ENCODE measurements at places on chromosomes 2 and 18.

DNA sequence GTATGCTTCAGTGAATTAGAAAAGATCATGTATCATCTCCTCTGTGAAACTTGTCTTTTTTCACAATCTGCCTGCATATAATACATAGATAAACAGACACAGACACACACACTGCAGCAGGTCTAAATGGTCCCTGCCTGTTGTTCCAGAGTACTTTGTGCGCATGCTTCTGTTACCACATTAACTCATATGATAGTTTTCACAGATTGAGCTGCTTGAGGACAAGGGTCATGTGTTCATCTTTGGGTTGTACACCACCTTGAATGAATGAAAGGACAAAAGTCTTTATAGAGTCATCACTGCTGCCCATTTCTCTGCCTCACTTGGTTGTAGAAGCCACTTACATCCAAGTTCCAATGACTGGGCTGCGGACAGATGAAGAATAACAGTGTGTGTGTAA, 72.7 kb upstream of the GLS start:
- no peak for DNase-seq

DNA sequence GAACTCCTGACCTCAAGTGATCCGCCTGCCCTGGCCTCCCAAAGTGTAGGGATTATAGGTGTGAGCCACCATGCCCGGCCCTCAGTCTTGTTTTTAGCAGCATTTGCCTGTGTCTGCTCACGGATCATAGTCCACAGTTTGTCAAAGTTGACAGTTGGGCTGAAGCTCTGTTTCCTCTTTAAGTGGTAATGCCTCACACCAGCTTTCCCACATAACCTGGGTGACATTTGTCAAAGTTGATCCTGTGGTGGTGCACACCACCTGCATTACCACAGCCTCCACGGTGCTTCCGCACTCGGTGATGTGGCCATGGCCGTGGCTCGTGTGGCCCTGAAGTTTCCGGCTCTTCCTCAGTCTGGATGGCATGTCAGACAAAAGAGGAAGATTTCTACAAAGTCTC, 27.1 kb downstream of the RAB31 start:
- DNase-seq = peak; percentile 89

GRCh38 chr2:11582612-11582861, 48.7 kb downstream of the GREB1 start:
- DNase-seq = peak; percentile 72

GRCh38 chr2:222892761-222893160, 31.9 kb downstream of the ACSL3 start:
- DNase-seq = no peak

DNA sequence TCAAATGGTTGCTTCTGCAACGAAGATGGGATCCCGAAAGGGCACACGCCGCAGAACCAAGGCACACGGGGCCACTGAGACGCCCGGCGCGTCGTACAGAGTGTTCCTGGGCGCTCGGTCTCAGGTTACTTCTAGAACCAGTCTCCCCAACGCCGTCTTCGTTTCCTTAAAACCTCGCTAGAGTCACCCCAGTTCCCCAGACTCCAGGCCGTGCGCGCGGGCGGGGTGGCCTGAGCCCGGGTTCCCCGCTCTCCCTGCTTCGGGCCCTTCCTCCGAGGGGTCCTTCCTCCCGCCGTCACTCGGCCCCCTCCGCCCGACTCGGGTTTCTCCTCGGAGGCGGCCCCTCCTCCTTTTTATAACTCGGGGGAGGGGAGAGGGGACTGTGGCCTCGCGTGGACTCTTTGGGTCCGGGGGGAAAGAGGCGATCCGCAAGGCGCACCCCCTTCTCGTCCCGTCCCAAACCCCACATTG, 774 bp upstream of the FZD7 start:
- DNase-seq = peak; percentile 91

- DNase-seq = no peak
Observed at GRCh38 chr18:62606106-62606505, 83.3 kb downstream of the ZCCHC2 start.

- peak; percentile 52 for DNase-seq
Observed at GRCh38 chr2:233446606-233447305, 92.5 kb downstream of the DGKD start.

GRCh38 chr2:85277416-85278158, 50.2 kb downstream of the TGOLN2 start:
- no peak for DNase-seq

DNA sequence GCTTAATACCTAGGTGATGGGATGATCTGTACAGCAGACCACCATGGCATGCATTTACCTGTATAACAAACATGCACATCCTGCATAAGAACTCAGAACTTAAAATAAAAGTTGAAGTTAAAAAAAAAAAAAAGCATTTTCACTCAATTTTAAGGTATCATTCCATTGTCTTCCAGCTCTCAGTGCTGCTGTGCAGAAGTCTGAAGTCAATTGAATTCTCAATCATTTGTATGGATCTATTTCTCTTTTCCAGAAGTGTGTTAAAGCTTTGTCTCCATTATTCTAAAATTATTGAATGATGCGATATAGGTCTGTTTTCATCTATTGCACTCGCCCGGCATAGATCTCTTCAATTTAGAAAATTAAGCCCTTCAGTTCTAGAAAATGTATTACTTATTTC, 202.5 kb upstream of the EPAS1 start:
- DNase-seq = no peak

- DNase-seq = no peak
Observed at GRCh38 chr18:63897072-63897471, 9.6 kb downstream of the SERPINB2 start.

DNA sequence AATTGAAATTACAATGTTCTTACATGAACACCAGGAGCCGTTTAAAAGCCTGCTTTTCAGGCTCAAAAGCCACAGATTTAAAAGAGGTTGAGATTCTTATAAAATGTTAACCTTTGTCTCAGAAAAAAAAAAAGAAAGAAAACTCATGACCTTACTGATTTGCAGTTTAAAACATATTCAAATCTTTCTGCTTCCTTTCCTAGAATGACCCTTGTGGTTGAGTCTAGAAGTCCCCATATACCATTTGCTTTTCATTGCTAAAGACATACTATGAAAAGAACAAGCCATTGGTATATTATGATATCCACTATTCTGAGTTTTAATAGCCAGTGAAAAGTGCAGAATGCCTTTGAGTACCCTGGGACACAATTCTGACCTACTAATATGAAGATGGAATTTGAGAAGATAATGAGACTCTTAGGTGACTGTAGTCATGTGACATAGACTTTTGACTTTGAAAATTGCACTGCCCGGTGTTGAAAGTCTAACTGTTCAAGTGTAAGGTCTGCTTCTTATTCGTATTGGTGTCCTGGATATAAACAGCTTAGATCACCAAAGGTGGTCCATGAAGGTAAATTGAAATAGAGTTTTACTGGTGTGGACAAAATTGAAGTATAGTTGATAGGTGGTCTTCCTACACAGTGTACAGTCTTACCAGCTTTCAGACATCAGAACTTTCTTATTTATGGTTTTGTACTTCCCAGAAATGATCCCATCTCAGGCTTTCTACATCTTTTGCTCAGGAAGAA, 117.0 kb downstream of the DOCK10 start:
- DNase-seq = no peak

DNA sequence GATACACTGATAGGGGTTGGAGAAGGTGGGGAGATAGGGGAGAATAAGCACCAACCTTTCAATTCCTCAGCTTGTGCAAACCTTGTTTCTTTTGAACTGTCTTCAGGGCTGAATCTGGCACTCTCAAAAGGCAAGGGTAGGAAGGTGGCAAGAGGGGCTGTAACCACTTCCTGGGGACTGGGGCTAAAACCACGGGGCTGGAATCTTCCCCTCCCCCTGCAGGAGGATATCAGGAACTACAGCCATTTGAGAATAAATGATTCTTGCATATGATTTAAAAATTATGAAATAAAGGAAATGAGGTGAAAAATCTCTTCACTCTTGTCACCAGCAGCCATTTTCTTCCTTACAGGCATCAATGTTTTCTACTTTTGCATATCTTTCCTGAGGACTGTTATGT, 50.8 kb downstream of the ATOH8 start:
- DNase-seq = peak; percentile 49

DNA sequence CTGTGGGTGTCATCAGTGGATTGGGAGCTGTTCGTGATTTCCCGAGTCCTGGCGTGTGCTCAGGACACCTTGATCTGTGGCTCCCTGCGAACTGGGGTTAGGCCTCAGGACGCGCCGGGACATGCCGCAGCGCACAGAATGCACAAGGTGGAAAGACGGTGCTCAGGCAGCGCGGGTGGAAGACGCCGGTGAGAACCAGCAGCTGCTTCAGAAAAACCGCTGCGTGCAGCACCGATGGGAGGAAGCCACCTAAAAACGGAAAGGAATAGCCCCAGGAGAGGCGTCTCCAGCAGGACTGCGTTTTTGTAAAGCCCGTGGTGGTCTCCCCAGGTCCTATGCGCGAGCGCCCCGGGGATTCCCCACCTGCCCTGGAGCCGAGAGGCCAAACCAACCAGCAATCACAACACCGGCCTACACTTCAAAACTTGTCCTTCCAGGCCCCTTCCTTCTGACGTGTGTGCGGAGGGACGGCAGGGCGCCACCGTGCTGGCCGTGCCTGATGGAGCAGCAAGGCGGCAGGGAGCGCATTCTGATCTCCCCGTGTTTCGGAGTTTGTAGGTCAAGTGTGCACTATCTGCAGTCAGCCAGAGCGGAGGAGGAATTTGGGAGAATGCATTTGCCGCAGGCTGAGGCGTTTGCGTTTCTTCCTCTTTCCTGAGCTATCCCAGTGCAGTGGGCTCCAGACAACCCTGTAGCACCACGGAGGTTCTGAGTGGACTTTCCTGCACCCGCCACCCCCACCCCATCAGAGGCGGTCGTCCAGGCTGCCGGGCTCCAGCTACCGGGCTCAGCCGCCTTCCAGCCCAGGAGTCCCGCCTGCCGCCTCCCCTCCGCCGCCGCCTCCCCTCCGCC, 32.2 kb downstream of the RTP5 start:
- DNase-seq = peak; percentile 54

GRCh38 chr2:128357506-128358370, 39.1 kb upstream of the HS6ST1 start:
- DNase-seq = no peak

- DNase-seq = peak; percentile 80
Observed at GRCh38 chr2:169768262-169768995, 30.2 kb upstream of the SSB start.

DNA sequence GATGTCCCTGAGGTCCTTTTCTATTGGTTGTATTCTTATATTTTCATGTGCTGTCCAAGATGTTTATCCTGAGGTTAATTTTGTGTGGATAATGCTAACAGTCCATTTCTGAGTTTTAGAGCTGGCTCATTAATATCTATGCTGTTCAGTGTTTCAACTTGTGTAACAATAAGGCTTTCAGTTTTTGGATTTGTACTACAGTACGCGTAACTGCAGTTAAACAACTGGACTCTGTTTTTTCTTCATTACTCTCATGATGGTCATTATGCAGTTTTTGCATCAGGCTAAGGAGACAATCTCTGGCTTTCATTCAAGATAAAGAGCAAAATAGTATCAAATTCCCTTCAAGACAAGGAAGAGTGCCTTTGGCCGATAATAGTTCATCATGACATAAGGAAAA, 1364.8 kb downstream of the DPP10 start:
- no peak for DNase-seq

GRCh38 chr18:13410471-13410870, 191.9 kb downstream of the LDLRAD4 start:
- DNase-seq = no peak

- no peak for DNase-seq
Observed at GRCh38 chr18:54209471-54210180, 14.8 kb downstream of the MBD2 start.

DNA sequence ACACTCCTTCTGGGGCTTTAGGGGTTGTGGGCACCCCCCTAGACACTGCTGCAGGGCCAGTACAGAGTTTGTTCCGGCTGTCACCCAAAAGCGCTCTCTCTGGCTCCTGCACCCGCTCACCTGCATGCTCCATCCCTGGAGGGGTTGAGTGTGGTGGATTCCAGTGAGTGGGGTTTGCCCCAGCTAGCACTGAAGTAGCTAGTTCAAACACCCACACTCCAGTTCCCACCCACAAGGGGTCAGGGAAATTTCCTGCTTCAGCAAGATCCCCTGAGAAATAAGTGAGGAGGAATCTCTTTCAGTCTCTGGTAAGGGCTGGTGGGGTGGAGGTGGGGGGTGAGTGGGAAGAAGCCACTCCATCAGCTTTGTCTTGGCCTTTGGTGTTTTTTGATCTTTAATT, 73.6 kb downstream of the TMEM17 start:
- no peak for DNase-seq

DNA sequence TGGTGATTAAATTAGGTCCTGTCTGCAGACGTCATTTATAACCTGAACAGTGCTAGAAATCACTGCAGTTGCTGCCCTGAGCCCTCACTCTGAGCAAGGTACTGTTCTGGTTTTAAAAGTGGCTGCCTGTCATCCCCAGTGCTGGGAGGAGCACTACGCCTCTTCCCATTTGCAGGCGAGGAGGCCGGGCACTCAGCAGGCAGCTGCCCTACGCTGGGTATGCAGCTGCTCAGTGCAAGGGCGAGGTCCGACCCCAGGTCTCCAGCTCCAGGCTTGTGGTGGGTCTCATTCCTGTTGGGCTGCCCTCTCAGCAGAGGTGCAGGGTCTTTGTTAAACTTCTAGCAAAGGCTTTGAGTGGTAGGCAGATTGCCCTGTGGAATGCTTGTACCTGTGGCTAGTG, 15.7 kb downstream of the CNDP2 start:
- peak; percentile 47 for DNase-seq

GRCh38 chr2:140918426-140918825, 1212.4 kb downstream of the LRP1B start:
- no peak for DNase-seq

GRCh38 chr18:53795061-53795460, 429.4 kb downstream of the MBD2 start:
- DNase-seq = no peak

GRCh38 chr2:105744091-105744908, 412 bp upstream of the NCK2 start:
- DNase-seq = peak; percentile 94

GRCh38 chr18:65988972-65989371, 238.2 kb downstream of the CDH7 start:
- no peak for DNase-seq

DNA sequence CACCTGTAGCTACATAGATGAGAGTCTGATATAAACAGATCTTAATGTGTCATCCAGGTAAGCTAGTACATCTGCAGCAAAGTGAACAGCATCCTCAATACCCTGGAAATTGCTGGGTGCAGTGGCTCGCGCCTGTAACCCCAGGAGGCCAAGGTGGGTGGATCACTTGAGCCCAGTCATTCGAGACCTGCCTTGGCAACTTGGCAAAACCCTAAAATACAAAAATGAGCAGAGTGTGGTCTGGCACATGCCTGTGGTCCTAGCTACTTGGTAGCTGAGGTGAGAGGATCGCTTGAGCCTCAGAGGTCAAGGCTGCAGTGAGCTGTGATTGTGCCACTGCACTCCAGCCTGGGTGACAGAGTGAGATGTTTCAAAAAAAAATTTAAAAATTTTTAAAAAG, 233.9 kb upstream of the SP5 start:
- no peak for DNase-seq

DNA sequence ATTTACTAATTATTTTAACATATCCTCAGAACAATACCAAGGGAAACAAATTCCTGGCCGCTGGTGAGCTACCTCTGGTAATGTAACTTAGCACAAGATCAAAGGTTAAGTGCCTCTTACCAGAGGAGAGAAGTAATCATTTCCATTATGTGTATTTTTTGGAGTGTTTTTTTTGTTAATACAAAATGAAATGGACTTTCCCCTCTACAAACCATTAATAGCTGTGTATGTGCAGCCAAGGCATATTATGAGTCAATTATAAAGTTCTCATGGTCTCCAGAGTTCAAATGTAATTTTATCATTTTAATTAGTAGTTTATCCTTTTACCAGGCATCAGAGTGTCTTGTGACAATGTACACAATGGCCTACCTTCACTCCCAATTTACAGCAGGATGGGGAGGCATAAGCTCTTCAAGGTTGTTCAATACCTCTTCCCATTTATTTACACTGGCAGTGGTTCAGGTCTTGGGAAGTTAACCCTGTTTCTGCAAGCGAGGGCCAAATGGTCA, 242.2 kb downstream of the TGIF1 start:
- no peak for DNase-seq

Data from spleen (tissue), 13 donors.